Cerebellar nuclear complex (tissue), 1 donor: ENCODE measurements at places on chromosomes 12 and 14.

DNA sequence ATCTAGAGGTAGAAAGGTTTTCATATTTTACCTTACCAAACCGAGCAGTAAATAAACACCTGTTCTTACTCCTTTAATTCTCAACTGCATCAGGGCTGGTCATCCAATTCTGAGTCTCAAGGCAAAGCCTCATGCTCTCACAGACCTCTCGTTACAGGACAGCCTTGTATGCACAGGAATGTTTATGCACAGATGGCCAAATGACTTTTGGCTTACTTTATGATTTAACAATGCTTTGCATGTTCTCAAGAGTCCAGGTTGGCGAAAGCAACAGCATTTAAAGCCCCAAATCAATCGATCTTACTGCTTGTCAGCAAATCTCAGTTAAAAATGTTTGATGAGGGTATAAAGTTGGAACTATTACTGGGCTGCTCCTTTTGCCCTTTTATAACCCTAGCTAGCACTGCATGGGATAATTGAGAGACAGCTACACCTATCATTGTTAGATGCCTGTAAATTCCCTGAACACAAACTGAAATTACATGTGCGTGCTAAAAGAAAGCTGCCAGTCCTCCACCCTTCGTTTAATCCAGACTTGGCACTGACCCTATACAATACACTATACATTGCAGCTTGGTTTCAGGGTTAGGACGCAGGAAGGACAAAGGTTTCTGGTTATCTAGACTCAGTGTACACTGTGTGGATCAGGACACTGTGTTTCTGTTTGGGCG is 63.6 kb downstream of the TMCC3 start:
- no peak for DNase-seq

GRCh38 chr14:94177806-94178205 is 3.7 kb downstream of the PPP4R4 start:
- DNase-seq, result no peak

DNA sequence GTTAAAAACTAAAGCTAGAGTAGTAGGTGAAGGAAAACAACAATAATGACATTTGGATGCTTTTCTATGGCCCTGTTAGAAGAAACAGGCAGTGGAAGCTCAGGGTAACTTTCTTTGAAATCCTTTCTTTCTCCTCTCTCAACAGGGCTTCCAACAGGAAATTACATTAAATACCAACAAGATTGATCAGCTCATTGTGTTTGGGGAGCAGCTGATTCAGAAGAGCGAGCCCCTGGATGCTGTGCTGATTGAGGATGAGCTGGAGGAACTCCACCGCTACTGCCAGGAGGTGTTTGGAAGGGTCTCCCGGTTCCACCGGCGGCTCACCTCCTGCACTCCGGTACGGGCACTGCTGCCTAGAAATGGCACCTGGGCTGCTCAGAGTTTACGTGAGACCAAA is 81.5 kb downstream of the ESR2 start:
- no peak for DNase-seq

- DNase-seq, result no peak
Observed at GRCh38 chr14:59465316-59466135, at the start of gene GPR135. Gene GPR135, minus strand, starts transcription at chr14:59465380. Its CDS starts 154 bp downstream, at chr14:59465226.

- DNase-seq, result no peak
Observed at GRCh38 chr14:86373886-86374285, 843.9 kb downstream of the FLRT2 start.

GRCh38 chr12:44771485-44772021 is 104.6 kb downstream of the NELL2 start:
- DNase-seq, result no peak

DNA sequence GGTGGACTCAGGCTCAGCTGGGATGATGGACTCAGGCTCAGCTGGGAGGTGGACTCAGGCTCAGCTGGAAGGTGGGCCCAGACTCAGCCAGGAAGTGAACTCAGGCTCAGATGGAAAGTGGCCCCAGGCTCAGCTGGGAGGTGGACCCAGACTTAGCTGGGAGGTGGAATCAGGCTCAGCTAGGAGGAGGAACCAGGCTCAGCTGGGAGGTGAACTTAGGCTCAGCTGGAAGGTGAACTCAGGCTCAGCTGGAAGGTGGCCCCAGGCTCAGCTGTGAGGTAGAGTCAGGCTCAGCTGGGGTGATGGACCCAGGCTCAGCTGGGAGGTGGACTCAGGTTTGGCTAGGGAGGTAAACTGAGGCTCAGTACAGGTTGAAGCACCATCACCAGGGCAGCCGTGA is 21.8 kb upstream of the C14orf180 start:
- no peak for DNase-seq

GRCh38 chr14:60532442-60532841 is 23.5 kb downstream of the SIX6 start:
- DNase-seq, result no peak

DNA sequence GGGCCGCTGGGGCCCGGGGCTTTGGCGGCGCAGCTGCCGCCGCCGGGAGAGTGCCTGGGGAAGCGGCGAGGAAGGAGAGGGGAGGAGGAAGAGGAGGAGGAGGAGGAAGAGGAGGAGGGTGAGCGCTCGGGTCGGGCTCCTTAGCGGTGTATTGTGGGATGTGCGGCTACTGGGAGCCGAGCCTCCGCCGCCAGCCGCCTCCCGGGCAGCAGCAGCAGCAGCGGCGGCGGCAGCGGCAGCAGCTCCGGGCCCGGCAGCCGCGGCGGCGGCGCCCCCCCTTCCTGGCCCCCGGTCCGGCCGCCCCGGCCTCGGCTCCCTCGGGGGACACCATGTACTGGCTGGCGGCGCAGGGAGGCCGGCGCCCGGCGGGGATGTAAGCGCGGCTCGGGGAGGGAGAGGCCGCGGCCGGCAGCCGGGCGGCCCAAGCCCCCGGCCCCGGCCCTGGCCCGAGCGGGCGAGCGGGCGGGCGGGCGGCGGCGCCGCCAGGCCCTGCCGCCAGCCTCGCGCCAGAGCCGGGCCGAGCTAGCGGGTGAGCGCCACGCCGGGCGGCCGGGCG is at the start of gene SETD1B:
TSS of gene SETD1B (plus strand) at position 149 of the 556 bp plus-strand sequence. CDS start 729 bp downstream, outside the sequence.
- DNase-seq, result no peak

DNA sequence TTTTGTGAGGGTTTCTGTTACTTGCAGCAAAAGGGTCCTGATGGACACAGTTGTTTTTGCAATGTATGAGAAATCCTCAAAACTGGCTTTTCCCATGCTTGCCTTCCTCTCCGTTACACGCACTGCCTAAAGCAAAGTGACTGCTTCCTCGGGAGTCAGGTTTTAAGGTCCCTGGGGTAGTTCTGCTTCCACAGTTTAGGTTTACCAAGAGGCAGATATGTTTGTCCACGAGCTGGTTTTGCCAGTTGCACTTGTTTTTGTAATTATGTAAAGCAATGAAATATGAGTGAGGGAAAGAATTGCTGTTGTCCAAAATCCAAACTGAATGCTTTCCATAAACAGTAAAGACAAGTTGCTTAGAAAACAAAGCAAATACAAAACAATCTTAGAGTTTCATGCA is 290.7 kb upstream of the AMIGO2 start:
- no peak for DNase-seq

GRCh38 chr14:52350445-52350844 is 36.3 kb downstream of the PTGER2 start:
- DNase-seq, result no peak

DNA sequence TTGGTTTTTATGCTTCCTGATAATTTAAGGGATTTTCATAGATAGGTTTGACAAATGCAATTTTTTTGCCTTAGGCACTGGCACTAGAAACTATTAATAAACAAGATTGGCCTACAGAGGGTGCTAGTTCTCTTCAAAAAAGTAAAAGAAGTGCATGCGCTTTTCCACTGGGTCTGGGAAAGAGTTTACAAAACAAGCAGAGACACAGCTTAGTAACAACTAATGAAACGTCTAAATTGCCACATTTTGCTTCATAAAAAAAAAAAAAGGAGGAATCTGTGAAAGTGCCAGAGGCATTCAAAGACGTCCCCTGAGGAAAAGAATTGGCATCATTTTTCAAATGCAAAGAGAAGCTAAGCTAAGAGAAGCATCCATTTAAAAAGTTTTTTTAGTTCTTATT is 58.3 kb upstream of the EEA1 start:
- DNase-seq, result peak; percentile 3

DNA sequence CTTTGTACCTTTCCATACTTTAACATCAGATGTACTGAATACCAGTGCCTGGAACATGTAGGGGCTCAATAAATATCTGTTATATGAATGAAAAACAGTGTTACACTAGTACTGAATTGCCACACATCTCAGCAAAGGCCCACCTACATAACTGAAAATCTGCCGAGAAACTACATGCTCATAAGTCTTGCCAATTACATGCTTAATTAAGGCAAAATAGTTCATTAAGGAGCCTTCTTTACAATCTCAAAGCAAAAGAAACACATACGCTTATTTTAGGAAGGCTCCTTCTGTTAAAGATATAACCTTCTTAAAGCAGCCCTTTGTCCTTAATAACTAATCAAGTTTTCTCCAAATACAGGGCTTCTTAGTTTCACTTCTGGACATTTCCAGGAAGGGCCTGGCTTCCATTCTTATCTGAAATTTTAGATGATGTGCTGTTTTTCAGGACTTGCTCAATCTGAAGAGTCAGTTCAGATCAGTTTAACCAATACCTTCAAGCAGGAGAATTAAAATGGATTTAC is 11.5 kb downstream of the LIMA1 start:
- no peak for DNase-seq

GRCh38 chr12:12081836-12082497 is 11.2 kb downstream of the BCL2L14 start:
- DNase-seq, result no peak

GRCh38 chr14:102560458-102561261 is 31.8 kb upstream of the RCOR1 start:
- no peak for DNase-seq

DNA sequence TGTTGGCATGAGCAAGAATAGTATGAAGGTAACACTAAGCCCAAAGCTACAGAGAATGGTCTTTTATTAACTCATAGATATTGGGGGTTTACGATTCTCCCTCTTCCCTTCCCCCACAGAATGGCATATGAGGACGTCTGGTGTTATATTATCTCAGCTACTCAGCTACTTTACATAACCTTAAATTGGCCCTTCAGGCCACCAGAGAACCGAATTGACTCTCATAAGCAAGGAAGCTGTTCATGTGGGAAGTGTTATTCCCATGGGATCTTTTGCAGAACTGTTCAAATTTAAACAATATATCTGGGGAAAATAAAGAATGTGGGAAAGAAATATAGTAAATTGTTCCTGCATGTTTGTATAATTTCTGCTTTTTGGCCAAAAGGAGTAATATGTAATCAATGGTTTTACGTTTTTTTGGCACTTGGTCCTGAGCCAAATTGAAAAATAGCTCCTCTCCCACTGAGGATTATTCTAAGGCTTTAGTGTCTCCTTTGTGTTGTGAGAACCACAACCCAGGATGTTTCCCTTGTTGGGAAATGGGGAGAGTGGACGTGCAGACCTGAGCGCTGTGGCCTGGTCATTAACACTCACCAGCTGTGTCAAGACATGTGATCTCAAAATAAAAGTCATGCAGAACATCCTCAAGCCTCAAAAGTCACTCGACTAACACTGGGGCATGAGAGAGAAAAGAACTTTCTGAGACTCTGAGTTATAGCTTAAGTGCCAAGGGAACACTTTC is 31.8 kb upstream of the CMAS start:
- no peak for DNase-seq

- DNase-seq, result no peak
Observed at GRCh38 chr14:64438181-64438841, 27.0 kb upstream of the AKAP5 start.

- no peak for DNase-seq
Observed at GRCh38 chr12:21725731-21726130, 48.8 kb downstream of the KCNJ8 start.

GRCh38 chr12:112005419-112006395 is 7.3 kb downstream of the TMEM116 start:
- DNase-seq, result no peak

- no peak for DNase-seq
Observed at GRCh38 chr14:79242666-79243065, 968.6 kb downstream of the DIO2 start.

DNA sequence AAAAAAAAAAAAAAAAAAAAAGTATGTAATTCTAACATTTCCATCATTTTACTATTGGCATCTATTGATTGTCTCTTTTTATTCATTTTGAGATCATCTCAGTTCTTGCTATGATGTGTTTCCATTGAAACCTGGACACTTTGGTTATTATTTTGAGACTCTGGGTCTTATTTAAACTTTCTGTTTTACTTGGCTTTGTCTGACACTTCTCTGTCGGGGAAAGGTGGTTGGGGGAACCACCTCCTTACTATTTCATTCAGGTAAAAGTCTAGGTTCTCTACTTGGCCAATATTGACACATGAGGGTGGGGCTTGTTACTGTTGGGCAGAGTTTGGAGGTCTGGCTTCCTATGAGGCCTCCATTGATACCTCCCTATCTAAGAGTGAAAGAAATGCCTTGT is 228.0 kb downstream of the NRXN3 start:
- DNase-seq, result no peak

DNA sequence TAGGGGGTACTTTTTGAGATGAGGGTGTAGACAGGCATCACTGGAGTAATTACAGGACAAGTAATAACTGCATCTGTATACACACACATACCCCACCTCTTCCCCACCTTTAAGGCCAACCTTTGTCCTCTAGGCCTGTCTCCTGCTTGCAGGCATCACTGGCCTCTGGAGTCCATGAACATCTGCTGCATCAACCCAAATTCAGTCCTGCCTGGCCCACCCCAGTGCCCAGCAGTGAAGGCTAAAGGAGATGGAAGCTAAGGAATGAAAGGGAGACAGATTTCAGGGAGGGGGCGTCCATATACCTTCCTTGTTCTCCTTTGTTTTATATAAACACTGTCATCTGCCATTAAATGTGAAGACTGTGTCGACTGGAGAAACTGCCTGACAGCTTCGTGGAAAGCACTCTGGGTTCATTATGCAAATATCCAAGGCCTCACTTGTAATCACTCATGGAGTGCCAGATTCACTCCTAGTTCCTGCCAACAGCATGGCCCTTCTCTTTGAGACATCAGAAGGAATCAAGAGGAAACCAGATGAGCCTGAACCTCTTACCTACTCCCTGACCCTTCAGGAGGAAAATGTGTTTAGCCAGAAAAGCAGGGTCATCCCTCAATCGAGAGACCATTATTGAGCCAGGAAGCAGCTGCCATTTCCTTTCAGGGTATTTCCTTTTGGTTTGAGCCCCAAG is 64.4 kb downstream of the SERPINA3 start:
- DNase-seq, result no peak

DNA sequence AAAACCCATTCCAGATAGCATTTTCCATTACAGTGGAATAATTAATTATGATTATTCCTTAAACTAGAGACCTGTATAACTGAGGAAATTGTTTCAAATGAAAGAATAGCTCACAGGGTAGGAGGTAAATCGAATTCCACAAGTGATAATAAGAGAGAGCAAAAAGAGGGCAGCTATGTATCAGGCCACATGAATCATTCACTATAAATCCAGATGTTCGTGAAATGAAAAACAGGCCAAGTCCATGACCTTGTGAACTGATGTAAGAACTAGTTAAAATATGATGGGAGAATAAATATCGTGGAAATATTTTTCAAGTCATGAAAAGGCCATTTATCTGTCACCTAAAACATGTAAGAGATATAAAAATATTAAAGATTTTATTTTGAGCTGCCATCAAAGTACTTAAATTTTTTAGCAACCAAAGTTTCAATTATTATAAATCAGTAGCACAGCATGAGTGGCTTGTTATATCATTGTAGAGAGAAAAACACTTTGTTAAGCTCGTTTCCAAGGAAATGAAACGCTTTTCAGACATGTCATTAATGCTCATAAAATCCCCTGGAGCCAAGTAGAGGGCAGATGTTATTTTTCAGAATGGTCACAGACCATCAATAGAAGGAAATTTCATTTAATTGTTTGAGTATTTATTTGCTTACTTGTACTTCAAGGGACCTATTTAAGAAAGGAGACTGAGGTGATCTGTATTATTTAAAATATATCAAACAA is 120.6 kb upstream of the CDKN3 start:
- no peak for DNase-seq

- no peak for DNase-seq
Observed at GRCh38 chr14:92411941-92412340, 89.0 kb downstream of the SLC24A4 start.

GRCh38 chr14:71815110-71815509 is 117.1 kb upstream of the RGS6 start:
- DNase-seq, result no peak
